HCT116 (cell line): ENCODE measurements at places on chromosomes 6 and 20.

- no peak overlapping the region for H3K4me3 ChIP-seq
- no peaks in the 10 kb centered on the region for H3K27me3 ChIP-seq
- H3K36me3 ChIP-seq, result no peaks in the 10 kb centered on the region
Measured at GRCh38 chr6:105058316-105058715, 101.4 kb downstream of the LIN28B start.

GRCh38 chr20:48703511-48704219 lies 124.1 kb downstream of the PREX1 start:
- no peaks in the 10 kb centered on the region for H3K27me3 ChIP-seq
- H3K4me3 ChIP-seq, result no peak overlapping the region
- peaks cover 3% of the 10 kb centered on the region; the same call in 1 of the 2 replicates for H3K4me1 ChIP-seq
- DNase-seq, result no peak

DNA sequence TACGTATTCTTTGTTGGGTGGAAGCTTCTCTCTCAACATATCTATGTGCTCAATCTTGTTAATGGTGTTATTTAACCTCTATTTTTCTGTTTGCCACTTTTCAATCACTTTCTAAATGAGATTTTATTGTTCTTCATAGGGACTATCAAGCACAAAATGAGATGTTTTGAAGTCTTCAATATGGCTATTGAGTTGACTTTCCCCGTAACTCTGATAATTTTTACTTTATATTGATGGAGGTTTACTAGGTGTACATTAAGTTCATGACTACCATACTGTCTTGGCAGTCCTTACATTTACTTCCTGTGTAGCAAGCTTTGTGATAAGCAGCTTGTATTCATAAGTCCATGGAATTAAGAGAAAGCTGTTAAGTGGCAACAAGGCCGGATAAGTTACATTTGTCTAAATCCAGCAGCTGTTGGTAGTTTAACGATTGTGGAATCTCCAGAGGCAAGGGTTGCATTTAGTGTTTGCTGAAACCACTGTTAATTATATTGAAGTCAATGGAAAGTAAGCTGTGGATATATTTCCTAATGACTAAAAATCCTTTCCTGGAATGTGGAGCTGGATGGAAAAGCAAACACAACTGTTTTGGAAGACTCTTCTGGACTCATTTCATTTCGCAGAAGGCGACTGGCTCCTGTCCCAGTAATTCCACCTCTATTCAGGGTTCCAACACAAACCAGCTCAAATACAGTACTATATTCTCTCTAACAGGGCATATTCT lies 57.3 kb upstream of the SMIM29 start:
- H3K27me3 ChIP-seq, result no peaks in the 10 kb centered on the region
- H3K4me1 ChIP-seq, result no peaks in the 10 kb centered on the region; the same call in 1 of the 2 replicates
- H3K4me3 ChIP-seq, result no peak overlapping the region
- DNase-seq, result no peak
- no peak overlapping the region for H3K27ac ChIP-seq

GRCh38 chr6:35209081-35209480 lies 4.7 kb upstream of the SCUBE3 start:
- H3K36me3 ChIP-seq, result no peaks in the 10 kb centered on the region
- no peak for DNase-seq
- no peak overlapping the region for H3K4me3 ChIP-seq
- no peak overlapping the region for H3K27ac ChIP-seq
- peaks cover 31% of the 10 kb centered on the region; the same call in 1 of the 2 replicates for H3K27me3 ChIP-seq
- no peaks in the 10 kb centered on the region for H3K4me1 ChIP-seq

GRCh38 chr6:42158011-42158410 lies 15.2 kb upstream of the GUCA1A start:
- H3K36me3 ChIP-seq, result no peaks in the 10 kb centered on the region
- H3K4me1 ChIP-seq, result no peaks in the 10 kb centered on the region
- H3K27me3 ChIP-seq, result no peaks in the 10 kb centered on the region
- H3K4me3 ChIP-seq, result no peak overlapping the region
